ENCODE measurements at places on chromosomes 11 and 22. TPM values are rescaled to one million over a fixed set of nuclear protein-coding genes. Genes with fewer than 3 reads are reported as not detected.

FADD gene
- 32.0 TPM for total RNA-seq

CCND1 gene
- total RNA-seq = 695 TPM

- DNase-seq = peak; percentile 72
Observed at GRCh38 chr11:10893714-10894151, 35.9 kb upstream of the ZBED5 start.

NXPE4 gene
- not detected for total RNA-seq

GRAMD4 gene
- total RNA-seq = 10.6 TPM

DNA sequence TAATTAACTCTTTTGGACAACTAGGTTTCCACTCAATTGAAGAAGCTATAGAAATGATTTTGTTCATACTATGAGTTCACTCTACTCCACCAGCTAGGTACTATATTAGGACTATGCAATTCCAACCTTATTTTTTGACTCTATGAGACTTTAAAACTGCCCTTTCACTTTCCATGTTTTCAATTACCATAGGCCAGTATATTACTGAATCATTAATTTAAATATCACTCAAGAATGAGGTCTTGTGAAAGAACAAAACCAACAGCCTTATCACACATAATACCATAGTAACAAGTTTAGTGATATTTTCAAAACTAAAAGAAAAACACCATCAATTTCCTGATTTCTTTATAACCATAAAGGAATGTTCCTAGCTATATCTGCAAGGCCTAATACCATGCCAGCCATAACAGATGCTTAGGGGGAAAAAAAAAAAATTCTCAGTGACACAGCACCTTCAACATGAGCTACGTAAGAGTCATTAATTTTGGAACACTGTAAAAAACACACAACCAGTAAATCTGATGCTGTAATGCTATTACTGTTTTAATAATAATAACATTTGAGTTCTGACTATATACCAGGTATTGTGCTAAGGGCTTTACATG, 6.1 kb downstream of the DCUN1D5 start:
- peak; percentile 50 for DNase-seq

- peak; percentile 26 for DNase-seq
Observed at GRCh38 chr11:107275632-107276031, 182.0 kb downstream of the CWF19L2 start.

DNA sequence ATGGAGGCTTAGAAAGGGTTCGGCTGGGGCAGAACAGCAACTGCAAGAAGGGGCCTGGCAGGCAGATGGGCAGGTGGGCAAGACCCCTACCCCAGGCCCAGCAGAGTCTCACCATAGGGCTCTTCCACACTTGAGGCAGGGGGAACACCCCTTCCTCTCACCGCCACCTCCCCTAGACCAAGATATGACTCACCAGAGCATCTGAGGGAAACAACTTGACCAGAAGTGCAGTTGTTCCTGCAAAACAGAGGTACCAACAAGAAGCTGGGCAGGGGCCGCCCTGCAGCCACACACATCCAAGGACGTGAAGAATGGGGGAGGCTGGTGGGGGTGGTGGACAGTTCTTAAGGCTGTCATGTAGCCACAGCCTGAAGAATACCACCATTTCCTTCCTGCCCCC, 10.9 kb downstream of the TMPRSS5 start:
- no peak for DNase-seq

- DNase-seq = no peak
Observed at GRCh38 chr11:20075627-20076026, 84.6 kb downstream of the DBX1 start.

ALDH3B2 gene
- not detected for total RNA-seq

GRCh38 chr11:95108671-95109551, 19.3 kb downstream of the ENDOD1 start:
- DNase-seq = peak; percentile 28

DNA sequence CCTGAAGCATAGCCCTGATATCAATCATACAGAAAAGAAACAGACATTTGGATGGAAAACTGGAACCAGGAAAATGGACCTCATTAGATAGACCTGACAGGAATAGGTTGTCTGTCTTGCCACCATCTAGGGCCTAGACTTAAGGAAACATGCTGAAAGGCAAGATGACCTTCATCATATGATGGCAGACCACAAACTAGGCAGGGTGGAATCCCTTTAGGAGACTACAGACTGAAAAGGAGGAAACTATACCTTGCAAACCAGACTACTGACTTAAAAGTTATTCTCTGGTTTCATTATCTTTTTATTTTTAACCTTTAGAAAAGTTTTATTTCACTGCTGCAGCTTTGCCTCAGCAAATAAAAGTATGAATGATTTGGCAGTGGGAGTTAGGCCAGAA, 20.3 kb downstream of the SBF2 start:
- DNase-seq = no peak

TPP1 gene
- 47.6 TPM for total RNA-seq

- DNase-seq = no peak
Observed at GRCh38 chr11:47998733-47999359, 18.5 kb downstream of the PTPRJ start.
